ENCODE measurements at places on chromosomes 7 and 10. TPM values are rescaled to one million over a fixed set of nuclear protein-coding genes. Genes with fewer than 3 reads are reported as not detected.
A peak's percentile ranks its signal among the peaks of the same experiment; 100 is the strongest.

DNA sequence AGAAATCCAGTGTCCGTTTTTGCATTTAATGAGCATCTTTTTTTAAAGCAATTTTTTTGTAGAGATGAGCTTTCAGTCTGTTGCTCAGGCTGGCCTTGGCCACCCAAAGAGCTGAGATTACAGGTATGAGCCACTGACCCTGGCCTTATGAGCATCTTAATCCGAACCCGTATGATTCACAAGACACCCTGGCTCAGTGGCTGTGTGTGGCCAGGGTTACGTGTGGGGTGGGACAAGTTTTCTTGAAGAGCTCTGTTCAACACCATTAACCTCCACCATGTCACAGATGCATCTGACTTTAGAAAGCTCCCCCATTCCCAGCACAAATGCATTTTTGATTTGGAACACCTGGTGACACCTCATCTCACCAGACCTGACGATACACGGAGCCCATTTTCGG, 166.5 kb upstream of the PITRM1 start:
- DNase-seq, result no peak

TNS3 gene
- 41.2 TPM for total RNA-seq

DNA sequence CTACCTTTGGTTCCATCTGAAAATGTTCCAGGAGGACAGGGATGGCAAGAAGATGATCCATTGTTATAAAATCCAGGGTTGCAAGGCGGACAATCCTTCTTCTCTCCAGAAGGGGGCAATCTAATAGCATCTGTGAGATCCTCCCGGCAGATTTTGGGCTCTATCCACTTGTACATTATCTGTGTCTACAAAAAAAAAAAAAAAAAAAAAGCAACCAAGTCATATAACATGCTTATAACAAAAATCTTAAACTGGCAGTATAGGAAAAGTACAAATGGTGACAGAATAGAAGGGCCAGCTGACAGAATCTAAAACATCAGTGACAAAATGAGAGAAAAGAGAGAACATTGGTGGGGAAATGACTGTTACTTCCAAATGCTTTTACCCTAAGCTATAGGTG, 132.7 kb downstream of the ELAPOR2 start:
- DNase-seq, result no peak

SFTPA1 gene
- total RNA-seq, result not detected

DNA sequence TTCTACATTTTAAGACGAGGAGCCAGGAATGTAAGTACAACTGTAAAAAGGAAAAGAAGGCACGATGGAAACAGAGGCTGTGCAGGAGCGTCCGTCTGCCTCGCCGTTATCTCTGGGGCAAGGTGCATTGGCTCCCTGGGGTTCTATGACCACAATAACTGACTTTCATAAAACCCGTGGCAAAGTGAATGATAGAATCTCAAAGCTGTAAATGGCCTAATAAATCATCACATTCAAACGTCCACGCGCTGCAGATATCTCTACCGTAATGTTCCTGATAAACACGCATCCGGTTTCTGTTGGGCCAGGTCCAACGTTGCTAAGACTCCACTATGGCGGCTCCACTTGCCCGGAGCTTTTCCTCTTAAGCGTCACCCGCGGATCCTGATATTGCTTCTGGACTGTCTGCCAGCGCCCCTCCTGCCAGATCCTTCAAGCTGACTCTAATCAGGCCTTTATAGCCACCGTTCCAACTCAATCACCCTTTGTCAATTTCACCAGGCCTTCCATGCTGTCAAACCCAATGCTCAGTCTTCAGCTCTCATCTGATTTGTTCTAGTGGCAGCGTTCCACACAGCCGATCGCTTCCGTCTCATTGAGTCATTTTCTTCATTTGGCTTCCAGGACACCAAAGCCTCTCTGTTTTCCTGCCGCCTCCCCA, 265.6 kb upstream of the FOXK1 start:
- no peak for DNase-seq

HSPA12A gene
- total RNA-seq, result 13.7 TPM

DNA sequence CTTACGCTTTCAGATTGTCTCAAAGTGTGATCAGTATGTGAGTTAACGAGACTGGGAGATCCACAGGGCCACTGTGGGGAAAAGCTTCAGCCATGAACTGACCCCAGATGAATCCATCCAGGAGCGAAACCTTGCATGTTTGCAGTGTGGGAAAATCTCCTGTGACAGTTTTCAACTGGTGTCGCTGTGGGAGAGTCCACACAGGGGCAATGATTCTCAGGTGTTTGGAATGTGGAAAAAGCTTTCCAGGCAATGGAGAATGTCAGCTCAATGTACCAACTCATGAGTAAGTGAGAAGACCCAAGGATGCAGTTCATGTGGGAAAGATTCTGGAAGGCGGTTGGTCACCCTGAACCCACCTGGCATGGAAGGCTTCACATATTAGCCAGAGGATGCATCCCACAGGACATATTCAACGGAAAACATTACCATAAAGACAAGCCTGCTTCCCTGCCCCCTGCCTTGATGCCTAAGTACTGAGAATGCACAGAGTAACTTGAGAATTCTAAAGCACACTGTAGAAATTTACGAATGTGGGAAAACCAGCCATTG, 204.1 kb upstream of the BMPER start:
- DNase-seq, result no peak

GIMAP6 gene
- 0.34 TPM for total RNA-seq

- DNase-seq, result no peak
Measured at GRCh38 chr10:13396369-13396768, 48.3 kb upstream of the SEPHS1 start.

LBX1 gene
- total RNA-seq, result not detected

GRCh38 chr10:86368046-86368445, 1.5 kb upstream of the GRID1 start:
- no peak for DNase-seq

DNA sequence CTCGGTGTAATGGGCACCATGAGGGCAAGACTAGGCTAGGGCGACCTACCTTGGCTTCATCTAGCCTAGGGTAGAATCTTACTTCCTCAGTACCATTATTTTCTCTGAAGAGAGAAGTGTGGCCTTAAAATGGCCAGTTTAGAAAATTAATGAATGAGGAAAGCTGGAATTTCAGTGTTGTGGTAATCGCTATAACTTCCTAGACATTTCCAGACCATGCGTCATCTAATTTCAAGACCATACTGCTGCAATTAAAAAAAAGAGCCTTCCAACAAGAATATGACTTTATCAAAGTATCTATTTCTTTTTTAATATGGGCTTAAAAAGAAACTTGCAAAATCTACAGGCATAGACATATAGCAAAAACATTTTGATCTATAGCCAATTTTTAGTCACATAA, 68.5 kb downstream of the CPVL start:
- DNase-seq, result no peak

DNAH11 gene
- total RNA-seq, result not detected

DNA sequence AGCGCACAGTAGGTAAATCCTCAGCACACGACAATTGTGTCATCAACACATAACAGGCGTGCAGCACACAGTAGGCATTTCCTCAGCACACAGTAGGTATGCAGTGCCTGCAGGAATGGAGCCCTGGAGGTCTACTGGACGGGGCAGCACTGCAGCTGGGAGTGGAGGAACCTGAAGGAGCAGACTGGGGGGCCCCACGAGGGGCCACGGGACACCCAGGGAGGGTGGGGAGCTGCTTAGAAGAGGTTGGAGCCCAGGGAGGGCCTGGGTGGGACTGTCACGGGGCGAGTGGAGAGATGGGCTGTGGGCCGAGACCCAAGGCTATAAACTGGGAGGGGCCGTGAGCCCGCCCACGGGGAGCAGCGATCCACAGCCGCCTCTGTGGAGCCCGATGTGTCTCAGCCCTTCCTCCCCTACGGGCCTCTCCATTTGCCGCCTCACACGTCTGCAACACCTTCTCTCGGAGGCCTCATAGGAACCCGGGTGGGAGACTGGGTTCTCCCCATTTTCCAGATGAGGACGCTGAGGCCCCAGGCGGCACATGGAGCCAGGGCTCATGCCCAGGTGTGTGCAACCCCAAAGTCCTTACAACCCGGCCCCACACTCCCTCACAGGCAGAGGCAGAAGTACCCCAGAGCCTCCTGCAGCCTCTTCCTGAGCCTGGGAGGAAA, 101.5 kb downstream of the MICALL2 start:
- DNase-seq, result no peak

DNA sequence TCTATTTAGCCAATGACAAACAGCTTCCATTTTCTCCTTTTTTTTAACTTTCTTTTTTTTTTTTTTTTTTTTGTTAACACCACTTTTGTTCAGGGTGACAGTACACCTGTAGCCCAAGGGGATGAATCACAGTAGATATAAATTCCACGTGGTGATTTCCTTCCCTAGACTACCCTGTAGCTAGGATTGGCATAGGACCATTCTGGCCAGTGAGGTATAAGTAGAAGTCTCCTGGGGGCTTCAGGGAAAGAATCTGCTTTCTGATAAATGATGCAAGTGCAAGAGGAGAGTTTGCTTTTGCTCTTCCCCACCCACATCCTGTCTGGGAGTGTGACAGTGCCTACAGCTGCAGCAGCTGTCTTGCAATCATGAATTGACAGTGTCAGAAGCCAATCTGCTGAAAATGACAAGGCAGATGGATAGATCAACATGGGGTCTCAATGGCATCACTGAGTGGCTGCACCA, 63.2 kb upstream of the TOMM7 start:
- no peak for DNase-seq

DNA sequence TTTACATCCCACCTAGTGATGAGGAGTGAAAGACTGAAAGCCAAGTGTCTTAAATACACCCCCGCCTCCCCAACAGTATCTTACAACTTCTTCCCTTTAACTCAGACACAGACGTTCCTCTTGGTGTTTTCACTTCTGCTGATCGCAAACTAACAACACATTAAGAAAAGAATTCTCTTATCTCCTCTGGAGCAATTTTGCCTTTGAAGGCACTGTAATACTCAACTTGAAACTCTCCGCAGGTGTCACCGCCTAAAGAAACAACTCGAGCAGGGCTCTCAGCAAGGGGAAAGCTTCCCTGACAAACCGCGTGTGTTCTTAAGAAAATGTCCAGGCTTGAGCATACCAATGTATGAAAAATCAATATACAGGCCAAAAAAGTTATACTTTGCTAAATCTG, 452 bp downstream of the SEMA3C start:
- no peak for DNase-seq

- DNase-seq, result no peak
Measured at GRCh38 chr7:158820656-158821055, 8.7 kb downstream of the ESYT2 start.

SERPINE1 gene
- 229 TPM for total RNA-seq

DNA sequence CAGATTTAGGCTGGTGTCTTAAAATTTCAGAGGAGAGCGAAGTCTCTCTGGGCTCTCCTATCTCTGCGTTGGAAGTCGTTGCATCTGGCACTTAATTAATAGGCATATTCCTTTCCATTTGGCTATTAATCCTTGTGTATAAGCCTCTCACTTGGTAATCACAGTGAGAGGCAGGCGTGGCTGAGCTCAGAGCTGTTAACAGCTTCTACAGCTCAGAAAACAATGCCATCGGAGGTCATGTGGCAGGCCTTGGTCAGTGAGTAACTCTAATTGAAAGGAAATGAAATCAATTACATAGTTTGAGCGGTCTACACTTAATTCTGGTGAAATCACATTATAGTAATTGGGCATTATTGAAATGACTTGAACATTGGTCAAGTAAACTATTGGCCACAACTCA, 135.1 kb downstream of the DPY19L1 start:
- DNase-seq, result no peak

CHST3 gene
- 48.6 TPM for total RNA-seq

DNA sequence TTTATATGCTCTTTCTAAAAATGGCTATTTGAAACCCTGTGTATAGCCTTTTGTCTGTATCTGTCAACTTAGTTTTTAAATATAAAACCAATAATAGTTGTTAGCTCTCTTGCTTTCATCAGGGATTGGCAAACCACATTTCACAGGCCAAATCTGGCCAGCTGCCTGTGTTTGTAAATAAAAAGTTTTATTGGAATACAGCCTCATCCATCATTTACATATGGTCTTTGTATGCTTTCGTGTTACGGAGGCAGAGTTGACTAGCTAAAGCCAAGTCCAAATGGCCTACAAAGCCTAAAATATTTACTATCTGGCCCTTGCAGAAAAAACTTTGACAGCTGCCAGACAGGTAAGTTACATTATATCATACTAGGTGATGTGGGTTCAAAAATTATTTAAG, 235.0 kb downstream of the BICC1 start:
- no peak for DNase-seq

- peak; percentile 61 for DNase-seq
Measured at GRCh38 chr10:3532644-3533043, 252.4 kb downstream of the KLF6 start.

All from kidney epithelial cell (primary cell).